Fibroblast of gingiva (primary cell): ENCODE measurements at places on chromosomes 4 and X.

GRCh38 chrX:133658293-133658911 is 243.1 kb upstream of the GPC4 start:
- DNase-seq: no peak

DNA sequence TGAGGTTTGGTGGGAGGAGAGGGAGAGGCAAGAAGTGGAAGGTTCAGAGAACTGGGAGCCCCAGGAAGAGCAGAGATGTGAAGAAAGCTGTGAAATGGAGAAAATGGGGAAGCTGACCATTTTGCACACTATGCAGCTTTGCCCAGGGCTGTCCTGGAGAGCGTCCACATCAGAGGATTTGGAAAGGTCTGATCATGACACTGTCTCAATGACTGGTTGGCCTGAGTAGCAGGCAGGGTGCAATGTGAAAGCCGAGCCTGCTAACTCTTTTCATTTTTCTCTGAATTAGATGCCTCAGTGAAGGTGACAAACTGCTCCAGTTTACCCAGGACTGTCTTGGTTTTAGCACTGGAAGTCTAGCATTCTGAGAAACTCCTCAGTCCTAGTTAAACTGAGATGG is 330.1 kb upstream of the RPS6KA3 start:
- no peak for DNase-seq

DNA sequence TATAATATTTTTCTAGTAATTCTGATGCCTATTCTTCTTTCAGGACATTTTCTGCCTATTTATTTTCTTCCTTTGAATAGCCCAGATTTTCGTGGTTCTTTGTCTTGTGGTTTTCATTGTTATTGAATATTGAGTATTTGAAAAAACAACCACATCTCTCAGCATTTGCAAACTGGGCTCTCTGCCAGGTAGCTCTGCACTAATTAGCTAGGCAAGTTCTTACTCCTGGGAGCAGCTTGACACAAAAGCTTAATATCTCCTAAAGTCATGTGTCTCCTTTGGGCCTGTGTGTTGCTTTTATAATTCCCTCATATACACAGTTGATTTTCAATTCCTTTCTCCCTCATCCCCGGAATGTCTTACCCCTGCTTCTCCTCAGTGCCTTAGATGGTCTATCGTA is 413.5 kb upstream of the GRIA3 start:
- no peak for DNase-seq

DNA sequence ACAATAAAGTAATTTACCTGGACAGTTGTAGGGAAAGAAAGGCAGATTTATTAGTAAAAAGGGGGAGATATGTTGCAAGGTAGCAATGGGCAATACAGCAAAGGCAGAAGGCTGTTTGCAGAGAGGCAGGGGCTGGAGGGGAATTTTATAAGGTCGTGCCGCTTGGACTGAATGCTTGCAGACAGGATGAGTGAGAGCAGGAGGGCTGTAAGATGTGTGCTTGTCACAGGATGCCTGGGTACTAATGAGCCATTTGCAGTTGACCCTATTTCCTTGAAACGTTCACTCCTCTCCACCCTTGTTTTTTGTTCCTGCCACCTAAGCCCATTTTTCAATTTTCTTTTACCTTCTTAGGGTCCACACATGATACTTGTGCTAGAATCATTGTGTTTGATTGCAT is 214.7 kb downstream of the TRAM1L1 start:
- no peak for DNase-seq

DNA sequence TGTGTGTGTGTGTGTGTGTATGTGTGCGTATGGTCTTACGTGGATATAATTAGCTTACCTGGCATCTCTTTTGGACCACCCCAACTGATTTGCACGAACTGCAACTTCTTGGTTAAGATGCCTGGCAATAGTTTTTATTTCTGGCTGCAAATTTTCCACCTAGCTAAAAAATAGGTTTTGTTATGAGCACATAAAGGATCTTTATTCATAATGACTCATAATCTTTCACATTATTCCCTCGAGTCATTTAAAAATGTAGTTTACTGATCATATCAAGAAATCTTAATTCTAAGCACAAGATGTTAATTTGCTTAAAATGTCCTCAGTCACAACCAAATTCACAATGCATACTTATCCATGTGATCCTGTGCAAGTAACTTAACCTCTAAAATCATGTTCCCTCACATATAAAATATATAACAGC is 1.5 kb downstream of the COX18 start:
- DNase-seq: no peak
